Fibroblast of skin of right biceps (primary cell): ENCODE measurements at places on chromosomes 1 and 21.

DNA sequence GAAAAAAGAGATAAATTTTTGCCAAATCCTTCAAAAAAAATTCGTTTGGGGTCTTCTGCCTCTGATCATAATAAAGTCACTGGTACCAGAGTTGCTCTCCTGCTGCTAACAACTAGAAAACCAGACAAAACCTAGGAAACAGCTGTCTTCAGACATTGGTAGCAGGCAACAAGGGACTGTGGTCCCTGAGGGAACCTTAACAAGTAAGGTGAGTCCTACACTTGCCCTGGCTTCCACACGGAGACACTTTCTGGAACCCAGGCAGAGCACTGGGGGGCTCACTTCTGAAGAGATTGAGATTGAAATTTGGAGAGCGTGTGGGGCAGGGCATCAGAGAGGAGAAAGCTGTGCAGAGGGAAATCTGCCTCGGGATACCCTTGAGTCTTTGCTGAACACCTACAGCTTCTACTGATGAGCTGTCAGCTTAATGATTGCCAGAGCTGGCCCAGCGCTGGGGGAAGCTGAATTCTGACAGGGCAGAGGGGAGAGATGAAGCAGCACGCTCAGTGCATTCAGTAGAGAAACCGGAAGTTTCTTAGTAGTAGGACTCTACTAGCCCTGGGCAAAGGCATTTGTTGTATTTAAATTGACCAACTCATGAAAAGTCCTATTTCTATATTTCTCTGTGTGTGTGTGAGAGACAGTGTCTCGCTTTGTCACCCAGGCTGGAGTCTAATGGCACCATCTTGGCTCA is 18.5 kb upstream of the FAM89A start:
- no peak for DNase-seq

DNA sequence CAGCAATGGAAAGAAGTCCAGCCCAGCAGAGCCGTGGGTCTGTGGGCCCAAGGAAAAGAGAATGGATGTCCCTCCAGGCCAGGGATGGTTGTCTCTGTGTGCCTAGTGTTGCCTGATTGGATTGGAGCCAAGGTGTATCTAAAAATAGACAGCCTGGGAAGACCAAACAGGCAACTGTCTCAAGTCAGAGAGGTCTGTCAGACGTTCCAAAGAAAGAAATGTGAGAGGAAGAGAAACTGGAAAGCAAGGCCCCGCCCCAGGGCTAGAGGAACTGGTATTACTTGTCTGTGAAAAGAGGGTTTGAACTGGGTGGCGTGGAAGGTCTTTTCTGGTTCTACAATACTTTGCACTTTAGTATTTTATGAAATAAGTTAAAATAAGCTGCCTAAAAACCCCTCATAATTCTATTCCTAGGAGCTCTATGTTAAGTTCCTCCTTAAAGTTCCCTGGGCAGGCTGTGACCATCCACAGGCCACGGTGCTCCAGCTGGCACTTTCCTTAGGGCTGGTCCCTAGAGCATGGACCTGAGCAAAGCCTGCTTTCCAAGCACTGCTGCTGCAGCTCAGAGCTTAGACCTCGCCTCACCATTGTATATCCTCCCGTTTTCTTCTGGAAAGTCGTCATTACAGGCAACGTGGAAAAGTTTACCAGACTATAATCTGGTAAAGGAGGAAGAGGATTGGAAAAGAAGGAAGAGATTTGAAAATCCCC is 151.6 kb downstream of the DISC1 start:
- DNase-seq, result peak; percentile 77

DNA sequence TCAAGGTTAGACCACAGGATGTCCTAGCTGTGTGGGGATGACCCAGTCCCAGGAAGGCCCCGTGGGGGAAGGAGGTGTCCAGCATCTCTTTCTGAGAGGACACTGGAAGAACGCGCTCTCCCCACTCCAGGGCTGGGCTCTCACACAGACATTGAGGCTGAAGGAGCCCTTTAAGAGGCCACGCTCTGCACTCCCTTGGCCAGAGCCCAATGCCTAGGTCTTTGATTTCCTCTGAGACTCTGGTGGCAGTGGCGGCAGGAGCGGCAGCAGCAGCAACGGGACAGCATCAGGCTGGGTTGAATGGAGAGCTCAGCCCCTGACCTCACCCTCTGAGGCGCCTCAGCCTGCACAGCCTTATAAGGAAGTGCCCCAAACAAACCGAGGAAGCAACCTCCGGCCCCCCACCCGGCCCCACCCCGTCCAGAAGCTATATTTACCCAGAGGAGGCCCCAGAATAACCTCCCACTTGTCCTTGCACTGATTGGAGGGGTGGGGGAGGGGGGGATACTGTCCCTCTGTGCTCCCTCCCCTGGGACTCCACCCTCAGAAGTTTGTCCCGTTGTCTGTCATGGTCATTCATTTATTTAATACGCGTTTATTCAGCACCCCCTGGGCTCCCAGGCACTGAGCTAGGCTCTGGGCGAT is 12.3 kb downstream of the NES start:
- peak; percentile 12 for DNase-seq

DNA sequence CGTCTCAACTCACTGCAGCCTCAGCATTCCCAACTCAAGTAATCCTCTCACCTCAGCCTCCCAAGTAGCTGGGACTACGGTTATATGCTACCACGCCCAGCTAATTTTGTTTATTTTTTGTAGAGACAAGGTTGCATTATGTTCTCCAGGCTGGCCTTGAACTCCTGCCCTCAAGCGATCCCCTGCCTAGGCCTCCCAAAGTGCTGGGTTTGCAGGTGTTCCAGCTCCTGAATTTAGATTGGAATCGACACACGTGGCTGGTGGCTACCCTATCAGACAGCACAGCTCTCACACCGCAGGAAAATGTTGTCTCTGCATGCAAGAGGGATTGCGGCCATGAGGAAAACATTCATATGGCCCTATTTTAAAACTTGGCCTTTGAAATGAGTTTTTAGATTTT is 76.7 kb upstream of the GALNT2 start:
- no peak for DNase-seq

DNA sequence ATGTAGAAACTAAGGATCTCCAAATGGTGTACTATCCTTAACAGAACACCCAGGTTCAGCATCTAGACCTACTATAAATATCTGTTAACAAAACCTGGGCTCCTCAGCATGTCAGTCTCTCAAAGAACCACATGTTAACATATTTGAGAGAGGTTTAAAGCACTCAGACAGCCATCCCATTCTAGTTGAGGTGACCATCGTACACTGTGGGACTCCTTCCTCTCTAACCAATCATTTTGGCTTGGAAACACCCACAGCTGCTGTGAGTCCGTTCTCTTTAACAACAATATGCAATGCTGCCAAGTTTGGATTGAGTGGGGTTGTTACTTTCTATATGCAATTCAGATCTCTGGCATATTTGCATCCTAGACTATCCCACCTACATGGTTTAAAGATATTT is 105.8 kb downstream of the MRPL39 start:
- no peak for DNase-seq

DNA sequence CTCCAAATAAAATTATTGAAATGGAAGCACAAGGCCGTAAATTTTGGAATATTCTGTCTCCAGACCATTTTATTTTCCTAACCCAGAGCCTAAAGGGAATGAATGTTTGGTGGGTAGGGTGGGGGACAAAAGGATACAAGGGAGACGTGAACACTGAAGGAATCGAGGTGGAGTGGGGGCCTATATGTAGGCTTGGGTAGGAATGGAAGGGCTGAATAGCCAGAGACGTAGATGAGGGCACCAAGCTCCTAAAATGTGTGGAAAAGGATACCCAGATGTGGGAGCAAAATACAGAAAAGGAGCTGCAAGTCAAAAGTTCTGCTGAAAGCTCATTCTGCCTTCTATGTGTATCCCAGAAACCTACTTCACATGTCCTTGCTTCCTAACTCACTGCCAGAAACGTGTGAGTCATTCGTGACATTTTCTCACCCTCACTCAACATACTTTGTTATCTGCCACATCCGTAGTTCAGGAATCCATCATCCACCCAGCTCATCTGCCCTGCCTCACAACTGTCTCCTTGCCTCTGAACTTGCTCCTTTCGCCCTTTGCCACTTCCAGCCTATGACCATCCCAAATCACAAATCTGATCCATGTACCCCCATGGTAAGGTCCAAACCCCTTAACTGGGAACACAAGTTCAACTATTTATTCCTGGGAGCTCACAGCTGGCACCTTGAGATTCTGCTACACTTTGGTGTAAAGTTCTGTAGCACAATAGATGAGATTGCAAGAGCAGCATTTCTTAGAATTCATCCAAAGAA is 84.1 kb upstream of the PRDX6 start:
- peak; percentile 95 for DNase-seq

DNA sequence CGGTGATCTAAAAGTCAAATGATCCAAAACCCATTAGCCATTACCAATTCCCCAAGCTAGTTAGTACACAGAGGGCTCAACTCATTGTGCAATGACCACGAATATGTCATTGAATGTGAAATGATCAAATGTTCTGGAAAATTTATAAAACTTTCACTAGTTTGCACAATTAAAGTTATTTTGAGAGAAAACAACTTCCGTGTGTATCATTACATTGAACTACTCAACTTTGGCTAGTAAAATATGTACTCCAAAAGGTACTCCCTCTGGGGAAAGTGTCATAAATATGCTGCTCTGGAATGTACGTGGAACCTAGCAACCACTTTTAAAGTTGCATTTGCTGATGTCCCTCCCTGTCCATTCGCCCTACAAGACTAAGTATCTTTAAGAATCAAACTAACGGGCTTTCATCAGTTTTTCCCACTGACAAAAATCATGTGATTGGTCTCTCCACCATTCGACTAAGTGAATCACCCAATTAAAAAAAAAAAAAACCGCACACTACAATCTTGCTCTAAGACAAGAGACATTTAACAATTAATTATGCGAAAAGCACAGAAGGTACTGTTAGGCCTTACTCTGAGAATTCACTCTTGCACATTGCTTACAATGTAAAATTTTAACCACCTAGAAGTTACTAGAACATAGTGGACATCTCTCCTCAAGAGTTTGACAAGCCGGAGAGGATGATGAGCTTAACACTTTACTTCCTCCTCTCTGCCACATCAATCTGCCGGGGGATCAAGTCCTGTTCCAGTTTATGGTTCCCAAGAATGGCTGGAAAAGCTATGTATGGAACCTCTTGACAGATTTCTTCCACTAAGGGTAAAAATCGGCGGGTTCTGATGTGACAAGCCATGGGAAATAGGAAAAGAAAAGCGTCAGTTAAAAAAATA is 1.2 kb downstream of the ACBD3 start:
- peak; percentile 33 for DNase-seq

DNA sequence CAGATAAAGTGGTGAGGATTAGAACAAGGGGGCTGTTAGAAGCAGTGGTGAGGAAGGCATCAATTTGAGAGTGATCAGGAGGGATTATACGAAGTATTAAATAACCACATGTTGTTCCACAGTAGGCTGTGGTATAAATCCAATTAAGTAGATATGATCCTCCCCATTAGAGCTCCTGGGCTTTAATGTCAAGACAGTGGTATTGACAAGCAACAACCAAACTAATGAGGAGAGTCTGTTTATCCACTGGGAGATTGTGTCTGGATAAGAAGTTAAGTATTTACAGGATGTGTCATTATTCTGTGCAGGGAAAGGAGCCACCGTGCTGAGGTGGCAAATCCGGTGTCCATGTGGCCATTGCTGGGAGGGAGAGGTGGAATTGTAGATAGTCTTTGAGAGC is 5.8 kb downstream of the ACTN2 start:
- no peak for DNase-seq

GRCh38 chr1:81329041-81329440 is 471.7 kb upstream of the ADGRL2 start:
- DNase-seq, result no peak

DNA sequence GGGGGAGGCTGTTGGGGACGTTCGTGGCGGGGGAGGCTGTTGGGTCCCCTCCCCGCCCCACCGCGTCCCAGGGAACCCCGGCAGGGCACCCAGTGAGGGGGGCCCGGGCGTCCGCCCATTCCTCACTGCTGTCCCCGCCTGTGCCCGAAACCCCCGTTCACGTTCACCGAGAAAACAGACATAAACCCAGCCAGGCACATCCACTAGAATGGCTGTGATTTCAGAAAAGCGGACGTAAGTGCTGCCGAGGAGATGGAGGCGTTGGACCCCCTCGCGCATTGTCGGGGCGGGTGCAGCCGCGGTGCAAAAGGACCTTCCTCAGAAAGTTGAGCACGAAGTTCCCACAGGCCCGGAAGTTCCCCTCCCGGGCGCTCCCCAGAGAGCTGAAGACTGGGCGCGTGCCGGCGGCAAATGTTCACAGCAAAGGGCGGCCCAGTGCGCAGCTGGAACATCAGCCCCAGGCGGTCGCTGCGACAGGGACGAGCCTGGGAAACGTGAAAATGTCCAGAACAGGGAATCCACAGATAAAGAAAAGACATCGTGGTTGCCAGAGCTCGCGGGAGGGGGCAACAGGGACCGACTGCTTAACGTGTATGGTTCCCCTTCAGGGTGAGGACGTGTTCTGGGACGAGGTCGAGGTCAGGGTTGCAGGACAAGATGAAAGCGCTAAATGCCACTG is 18.5 kb upstream of the SAMD11 start:
- peak; percentile 64 for DNase-seq

DNA sequence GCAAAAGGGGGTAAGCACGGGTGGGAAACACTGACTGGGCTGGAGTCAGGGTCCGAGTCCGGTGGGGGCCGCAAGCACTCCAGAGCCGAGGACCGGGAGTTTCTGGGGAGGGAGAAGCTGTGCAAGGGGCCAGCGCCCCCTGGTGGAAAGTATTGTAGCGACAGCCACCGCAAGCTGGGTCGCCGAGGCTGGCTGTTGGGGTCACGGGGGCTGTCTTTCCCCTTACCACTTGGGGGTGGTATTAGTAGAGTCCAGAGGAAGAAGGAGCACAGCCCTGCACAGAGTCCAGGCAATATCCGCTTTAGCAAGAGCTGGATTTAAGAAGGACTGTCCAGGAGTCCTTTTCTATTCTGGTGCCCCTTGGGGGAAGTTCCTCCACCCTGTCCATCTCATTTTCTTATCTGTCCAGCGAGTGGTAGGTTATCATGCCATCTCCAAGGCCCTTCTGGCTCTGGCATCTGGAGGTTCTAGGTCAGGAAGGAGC is 17.9 kb upstream of the ETV3 start:
- peak; percentile 60 for DNase-seq

- no peak for DNase-seq
Observed at GRCh38 chr1:23371987-23372880, 2.6 kb upstream of the ZNF436 start.

DNA sequence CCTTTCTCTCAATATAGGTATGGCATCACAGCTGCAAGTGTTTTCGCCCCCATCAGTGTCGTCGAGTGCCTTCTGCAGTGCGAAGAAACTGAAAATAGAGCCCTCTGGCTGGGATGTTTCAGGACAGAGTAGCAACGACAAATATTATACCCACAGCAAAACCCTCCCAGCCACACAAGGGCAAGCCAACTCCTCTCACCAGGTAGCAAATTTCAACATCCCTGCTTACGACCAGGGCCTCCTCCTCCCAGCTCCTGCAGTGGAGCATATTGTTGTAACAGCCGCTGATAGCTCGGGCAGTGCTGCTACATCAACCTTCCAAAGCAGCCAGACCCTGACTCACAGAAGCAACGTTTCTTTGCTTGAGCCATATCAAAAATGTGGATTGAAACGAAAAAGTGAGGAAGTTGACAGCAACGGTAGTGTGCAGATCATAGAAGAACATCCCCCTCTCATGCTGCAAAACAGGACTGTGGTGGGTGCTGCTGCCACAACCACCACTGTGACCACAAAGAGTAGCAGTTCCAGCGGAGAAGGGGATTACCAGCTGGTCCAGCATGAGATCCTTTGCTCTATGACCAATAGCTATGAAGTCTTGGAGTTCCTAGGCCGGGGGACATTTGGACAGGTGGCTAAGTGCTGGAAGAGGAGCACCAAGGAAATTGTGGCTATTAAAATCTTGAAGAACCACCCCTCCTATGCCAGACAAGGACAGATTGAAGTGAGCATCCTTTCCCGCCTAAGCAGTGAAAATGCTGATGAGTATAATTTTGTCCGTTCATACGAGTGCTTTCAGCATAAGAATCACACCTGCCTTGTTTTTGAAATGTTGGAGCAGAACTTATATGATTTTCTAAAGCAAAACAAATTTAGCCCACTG is 11.5 kb downstream of the HIPK1 start:
- DNase-seq, result no peak
